ENCODE measurements at places on chromosomes 7 and 10.

GRCh38 chr7:4707980-4708411 is 25.9 kb downstream of the FOXK1 start:
- no peak for DNase-seq

DNA sequence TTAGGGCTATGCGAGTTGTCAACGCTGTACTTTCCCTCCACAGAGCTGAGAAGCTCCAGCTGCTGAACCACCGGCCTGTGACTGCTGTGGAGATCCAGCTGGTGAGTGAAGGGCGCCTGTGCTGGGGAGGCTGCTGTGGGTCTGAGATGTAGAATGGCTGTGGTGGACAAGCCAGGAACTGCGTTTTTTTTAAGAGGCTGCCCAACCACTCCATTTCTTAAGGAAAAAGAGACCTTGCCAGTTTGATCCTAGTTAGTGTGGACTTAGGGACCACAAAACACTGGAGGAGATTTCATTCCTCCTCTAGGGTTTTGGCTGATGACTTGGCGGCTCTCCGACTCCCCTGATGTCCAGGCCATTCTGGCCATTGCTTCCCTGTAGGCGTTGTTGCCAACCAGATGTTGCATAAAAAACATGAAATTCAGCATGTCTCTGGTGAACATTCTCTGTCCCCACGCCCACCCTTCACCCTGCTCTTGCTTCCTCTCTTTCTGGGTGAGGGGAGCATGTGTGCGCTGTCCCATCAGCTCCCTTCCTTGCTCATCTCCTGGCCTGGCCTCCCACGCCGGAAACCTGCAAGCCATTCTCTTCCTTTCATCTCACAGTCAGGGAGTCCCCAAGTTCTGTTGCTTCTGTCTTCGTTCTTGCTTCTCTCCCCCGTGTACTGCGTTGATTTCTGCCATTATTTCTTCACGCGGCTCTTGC is 30.9 kb downstream of the CRCP start:
- DNase-seq, result peak; percentile 83

DNA sequence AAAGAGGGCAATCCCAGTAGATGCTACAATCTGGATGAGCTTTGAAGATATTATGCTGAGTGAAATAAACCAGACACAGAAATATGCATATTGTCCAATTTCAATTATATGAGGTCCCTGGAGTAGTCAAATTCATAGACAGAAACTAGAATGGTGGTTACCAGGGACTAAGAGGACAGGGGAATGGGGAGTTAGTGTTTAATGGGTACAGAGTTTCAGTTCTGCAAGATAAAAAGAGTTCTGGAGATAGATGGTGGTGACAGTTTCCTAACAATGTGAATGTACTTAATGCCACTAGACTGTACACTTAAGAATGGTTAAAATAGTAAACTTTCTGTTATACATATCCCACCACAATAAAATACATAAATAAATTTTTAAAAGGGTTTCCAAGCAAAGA is 236.6 kb downstream of the ELMO1 start:
- no peak for DNase-seq

DNA sequence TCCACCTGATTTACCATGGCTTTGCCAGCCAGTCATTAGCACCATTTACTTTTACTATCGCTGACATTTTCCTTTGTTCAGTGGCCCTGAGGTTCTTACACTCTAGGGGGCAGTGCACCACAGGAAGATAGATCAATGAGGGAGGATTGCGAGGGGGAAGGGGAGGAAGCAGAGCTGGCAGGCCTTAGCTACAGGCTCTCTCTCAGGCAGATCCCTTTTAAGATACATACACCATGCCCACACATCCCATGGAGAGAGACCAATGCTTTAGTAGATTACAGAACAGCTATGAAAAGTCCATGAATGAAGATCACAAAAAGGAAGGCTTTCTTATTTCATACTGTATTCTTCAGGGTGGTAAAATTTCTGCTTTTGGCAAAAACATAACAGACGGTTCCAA is 47.4 kb downstream of the DENND11 start:
- DNase-seq, result peak; percentile 26

GRCh38 chr10:4043897-4044665 is 259.1 kb upstream of the KLF6 start:
- DNase-seq, result no peak

- no peak for DNase-seq
These were observed 17.0 kb downstream of the IL15RA start for GRCh38 chr10:5960070-5960972.

DNA sequence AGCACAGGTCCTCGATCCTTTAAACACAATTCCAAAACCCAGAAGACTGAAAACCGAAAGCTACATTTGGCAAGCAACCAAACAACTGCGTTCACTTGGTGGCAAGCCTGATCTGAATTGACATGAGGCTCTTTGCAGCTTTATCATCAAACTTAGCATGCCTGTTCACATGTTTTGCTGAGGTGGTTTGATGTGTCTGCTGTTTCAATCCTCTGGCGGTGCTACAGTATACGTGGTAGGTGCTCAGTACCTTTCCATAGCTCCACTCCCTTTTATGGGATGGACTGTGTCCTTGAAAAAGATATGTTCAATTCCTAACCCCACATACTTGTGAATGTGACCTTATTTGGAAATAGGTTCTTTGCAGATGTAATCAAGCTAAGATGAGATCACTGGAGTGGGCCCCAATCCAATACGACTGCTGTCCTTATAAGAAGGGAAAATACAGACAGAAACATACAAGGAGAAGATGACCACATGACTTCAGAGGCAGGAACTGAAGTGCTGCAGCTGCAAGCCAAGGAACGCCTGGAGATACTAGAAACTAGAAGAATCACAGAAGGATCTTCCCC is 33.4 kb downstream of the CCDC6 start:
- no peak for DNase-seq

- no peak for DNase-seq
These were observed 293.2 kb downstream of the THSD7A start for GRCh38 chr7:11538751-11539299.

DNA sequence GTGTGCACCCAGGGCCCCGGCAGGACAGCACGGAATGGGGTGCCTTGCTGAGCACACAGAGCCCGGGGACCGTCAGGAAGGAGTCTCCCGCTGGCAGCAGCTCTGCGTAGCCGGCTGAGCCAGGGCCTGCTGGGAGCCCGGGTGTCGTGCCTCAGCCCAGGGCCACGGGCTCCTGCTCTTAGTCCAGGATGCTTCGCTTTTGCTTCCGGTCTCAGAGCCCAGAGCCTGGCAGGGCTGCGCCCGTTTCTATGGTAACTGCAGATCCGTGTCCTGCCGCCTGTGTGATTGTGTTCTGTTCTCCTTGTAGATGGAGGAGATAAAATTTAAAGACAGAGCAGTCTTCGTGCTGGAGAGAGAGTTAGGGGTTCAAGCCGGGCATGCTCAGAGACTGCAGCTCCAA is 53.7 kb upstream of the DPYSL4 start:
- no peak for DNase-seq

- no peak for DNase-seq
These were observed 26.7 kb downstream of the TRIM8 start for GRCh38 chr10:102670871-102671434.

GRCh38 chr10:133130602-133131001 is 29.4 kb upstream of the KNDC1 start:
- no peak for DNase-seq

DNA sequence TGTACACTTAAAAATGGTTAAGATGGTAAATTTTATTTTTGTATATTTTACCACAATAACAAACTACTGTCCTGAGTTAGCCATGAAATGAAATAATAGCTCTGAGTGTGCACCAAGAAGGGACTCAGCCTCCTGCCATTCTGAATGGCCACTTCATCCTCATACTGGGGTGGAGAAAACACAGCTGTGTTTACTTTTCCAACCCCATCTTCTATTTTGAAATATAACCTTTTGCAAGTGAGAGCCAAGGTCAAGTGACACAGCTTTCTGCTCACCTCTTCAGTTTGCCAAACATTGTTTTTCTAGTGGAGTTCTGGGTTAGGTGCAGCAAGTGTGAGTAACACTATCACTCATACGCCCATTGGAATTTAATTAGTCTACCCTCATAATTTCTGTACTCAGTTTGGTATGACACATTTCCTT is 107.4 kb upstream of the GLCCI1 start:
- DNase-seq, result peak; percentile 6

DNA sequence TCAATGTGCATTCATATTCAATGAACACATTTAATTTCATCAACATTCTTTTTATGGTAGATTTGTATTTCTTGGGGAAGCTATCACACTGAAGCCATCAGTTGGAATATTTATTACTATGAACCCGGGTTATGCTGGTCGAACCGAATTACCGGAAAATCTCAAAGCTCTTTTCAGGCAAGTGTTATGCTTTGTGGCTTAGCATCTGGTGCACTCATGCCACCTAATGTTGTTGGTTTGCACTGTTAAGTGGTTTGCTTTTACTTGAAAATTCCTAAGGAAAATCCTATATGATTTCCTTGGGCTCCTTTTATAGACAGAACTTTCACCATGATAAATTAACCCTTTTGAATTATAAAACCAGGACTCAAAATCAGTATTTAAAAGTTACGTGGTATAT is 147.9 kb downstream of the DNAH11 start:
- DNase-seq, result no peak

- no peak for DNase-seq
These were observed 102.6 kb downstream of the VOPP1 start for GRCh38 chr7:55469721-55470120.

GRCh38 chr10:113681533-113682470 is 2.1 kb downstream of the CASP7 start:
- DNase-seq, result no peak

GRCh38 chr7:45036796-45037195 is 36.8 kb downstream of the CCM2 start:
- no peak for DNase-seq

DNA sequence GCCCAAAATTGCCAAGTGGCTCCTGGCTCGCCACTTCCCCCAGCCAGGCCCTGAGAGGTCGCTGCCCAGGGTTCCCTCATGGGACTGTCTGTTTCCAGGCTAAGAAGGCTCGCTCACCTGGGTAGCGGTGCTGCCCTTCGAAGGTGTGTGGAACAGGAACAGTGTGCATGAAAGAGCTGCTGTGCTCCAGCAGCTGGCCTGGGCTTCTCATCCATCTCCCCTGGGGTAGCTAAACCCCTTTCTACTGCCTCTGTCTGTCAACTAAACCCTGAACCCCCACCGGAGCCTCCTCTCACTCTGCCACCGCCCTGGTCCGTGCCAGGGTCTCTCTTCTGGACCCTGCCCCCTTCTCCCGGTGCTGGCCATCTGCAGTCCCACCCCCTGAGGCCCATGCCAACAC is 152.9 kb downstream of the EBF3 start:
- DNase-seq, result no peak

- no peak for DNase-seq
These were observed 31.8 kb upstream of the VPS41 start for GRCh38 chr7:38940774-38941173.

DNA sequence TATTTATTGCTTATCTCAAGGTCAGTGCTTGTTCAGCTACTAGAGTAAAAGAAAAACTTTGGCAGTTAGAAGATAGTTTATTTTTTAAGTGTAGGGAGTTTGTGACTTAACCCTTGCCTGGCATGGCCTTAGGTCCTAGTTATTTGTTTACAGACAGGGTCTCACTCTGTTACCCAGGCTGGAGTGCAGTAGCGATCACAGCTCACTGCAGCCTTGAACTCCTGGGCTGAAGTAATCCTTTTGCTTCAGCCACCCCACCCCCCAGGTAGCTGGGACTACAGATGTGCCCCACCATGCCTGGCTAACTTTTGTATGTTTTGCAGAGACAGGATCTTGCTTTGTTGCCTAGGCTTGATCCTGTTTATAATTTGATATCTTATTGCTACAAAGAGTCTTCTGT is 4.2 kb downstream of the ANLN start:
- DNase-seq, result no peak

DNA sequence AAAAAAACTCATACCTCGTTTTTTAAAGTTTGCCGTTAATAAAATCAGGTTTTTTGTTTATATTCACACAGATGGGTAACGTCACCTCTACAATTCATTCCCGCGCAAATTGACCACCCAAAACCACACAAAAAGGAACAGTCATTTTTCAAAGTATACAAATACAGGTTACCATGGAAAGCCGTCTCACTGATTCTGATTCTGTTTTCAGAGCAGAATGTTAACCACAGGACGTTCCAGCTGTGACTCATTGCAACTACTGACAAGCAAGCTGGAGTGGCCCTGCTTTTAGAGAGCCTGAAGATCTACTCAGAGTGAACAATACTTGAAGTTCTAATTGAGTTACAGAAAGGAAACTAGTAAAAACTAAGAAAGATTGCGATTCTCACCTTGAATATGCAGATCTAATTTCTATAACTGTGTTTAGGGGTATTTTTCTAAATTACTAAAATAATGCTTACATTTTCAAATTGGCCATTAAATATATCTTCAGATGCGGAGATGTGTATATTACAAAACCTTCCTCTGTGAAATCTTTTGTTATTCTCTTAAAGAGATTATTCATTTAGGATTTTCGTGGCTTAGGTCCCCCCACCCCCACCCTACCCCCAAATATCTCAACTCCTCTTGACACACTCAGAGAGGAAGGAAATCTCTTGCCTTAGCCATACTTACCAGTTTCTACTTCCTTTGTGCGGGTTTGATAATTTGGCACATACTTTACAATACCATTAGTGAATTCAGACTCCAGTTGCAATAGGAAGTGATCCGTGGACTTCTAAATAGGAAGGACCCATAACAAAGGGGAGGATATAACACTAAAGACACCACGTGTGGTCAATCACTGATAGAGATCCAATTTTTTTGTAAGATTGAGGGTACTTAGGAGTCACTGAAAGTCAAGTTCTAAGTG is 106.0 kb downstream of the CUBN start:
- DNase-seq, result no peak

DNA sequence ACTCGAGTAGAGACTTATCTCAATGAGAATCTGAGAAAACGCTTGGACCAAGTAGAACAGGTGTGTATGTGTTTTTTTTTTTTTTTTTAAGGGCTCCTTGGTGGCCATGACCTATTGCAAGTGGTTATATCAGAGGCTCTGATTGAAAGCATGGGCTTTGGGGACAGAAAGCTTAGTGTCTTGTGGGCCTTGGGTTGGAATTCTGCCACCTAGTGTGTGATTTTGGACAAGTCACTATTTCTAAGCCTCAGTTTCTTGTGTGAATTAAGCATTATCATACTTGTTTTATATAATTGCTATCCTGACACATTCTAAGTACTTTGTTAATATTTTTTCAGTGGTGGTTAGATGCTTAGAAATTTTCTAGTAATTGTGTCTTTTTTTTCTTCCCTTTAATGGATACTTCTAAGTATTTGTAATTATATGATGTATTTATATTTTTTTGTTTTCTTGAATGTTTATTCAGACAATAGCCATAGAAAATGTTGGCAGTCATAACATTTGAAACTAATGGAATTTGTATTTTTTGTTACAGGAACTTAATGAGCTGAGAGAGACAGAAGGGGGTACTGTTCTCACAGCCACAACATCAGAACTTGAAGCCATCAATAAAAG is 33.1 kb downstream of the SMC3 start:
- DNase-seq, result no peak

GRCh38 chr7:75657866-75658265 is 80.9 kb downstream of the HIP1 start:
- no peak for DNase-seq

GRCh38 chr7:114589436-114589835 is 174.8 kb downstream of the FOXP2 start:
- DNase-seq, result peak; percentile 5

All from left renal pelvis (tissue), 4 donors.